ENCODE measurements at places on chromosomes 7 and 10.

GRCh38 chr10:16401416-16401815, 35.4 kb upstream of the PTER start:
- no peak for DNase-seq

DNA sequence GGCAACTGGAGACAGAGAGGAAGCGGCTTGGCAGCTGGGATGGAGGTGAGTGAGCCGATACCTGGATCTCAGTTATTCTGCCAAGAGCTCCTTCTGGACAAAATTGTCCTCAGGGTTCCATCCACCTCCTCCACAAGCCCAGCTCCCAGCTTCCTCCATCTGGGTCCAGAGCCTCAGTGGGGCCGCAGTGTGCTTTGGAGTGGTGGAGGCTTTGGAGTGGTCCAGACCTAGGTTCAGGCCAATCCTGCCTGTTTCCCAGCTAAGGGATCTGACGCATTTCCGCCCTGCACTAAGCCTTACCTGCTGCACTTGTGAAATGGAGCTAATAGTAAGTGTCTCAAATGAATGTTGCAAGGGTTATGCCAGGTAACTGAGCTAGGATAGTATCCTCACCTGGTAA, 355.7 kb upstream of the SHH start:
- no peak for DNase-seq

DNA sequence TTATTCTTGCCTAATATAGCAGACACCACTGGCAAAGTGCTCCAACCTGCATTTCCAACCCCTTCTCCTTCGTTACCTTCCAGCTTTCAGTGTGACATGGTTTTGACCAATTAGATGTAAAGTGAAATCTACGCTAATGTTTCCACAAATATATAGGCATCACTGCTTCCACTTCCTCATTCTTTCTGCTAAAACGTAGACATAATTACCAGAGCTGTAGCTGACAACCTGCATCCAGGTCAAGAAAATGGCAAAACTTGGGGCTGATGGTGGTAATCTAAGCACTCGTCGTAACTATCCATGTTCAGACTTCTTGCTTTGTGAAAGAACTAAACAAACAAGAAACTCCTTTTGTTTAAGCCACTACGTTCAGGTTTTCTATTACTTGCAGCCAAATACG, 41.8 kb upstream of the COL1A2 start:
- no peak for DNase-seq

- DNase-seq: no peak
Measured at GRCh38 chr10:58752665-58753064, 240.0 kb downstream of the BICC1 start.

DNA sequence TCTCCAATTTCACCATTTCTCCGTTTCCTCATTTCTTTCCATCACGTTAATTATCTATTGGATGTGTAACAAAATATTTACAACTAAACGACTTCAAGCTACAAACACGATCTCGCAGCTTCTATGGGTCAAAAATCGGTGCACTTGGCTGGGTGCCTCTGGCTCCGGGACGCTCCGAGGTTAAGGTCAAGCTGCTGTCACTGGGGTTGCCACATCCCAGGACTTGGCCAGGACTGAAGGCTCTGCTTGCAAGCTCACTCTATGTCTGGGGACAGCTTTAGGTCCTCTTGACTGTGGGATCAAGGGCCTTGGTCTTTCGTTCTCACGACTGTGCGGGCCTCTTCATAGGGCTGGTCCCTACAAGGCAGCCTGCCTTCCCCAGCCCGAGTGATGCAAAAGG, 159.7 kb downstream of the CCDC3 start:
- DNase-seq: no peak

- no peak for DNase-seq
Measured at GRCh38 chr7:157468221-157469111, 131.7 kb downstream of the DNAJB6 start.

- no peak for DNase-seq
Measured at GRCh38 chr10:51744235-51745000, 45.0 kb upstream of the CSTF2T start.

DNA sequence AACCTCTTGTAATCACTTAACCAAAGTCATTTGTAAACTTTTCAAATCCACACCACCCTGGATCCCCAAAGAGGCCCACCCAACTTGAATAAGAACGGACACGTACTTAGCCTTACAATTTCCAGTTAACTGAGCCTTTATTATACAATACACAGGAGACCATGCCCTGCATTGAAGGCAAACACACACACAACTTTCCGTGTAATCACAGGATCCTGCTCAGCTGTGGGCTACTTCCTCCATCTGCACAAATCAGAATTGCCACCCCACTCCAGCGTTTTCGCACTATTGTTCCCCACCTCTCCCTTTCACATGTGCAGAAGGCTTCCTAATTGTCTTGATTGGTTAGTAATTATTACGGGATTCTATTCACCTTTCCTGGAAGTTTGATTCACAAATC, 12.1 kb upstream of the PODXL start:
- DNase-seq: no peak

DNA sequence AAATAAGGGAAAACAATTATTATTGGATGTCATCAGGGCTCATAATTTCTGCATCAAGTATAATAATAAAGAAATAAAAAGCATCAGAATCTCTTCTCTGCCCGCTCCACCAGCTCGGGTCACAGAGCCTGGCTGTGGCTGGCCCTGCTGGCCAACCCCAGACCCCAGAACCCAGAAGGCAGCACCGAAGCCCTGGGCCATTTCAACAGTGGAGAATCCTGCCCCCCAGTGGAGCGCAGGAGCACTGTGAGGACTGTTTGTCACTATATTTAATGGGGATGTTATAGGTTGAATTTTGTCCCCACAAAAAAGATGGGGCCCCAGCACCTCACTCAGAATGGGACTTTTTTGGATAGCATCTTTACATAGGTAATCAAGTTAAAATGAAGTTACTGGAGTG, 27.3 kb downstream of the DENND11 start:
- peak; percentile 4 for DNase-seq

- no peak for DNase-seq
Measured at GRCh38 chr10:7475046-7475911, 64.4 kb upstream of the SFMBT2 start.

Measured in OCI-M1 (cell line).